SJSA1 (cell line): ENCODE measurements at places on chromosomes 2 and 18. TPM values are rescaled to one million over a fixed set of nuclear protein-coding genes. Genes with fewer than 3 reads are reported as not detected.

GRCh38 chr2:101464841-101465240, 10.1 kb downstream of the RFX8 start:
- H3K27me3 ChIP-seq, result no peaks in the 10 kb centered on the region
- peaks cover 43% of the 10 kb centered on the region for H3K4me1 ChIP-seq
- DNase-seq, result no peak
- no peak overlapping the region for H3K4me3 ChIP-seq

- no peak overlapping the region for H3K4me3 ChIP-seq
- DNase-seq, result no peak
- H3K36me3 ChIP-seq, result no peaks in the 10 kb centered on the region
Observed at GRCh38 chr2:128469875-128470274, 151.2 kb upstream of the HS6ST1 start.

- H3K36me3 ChIP-seq, result no peaks in the 10 kb centered on the region
- peaks cover 3% of the 10 kb centered on the region for H3K27me3 ChIP-seq
- peak; percentile 56 for DNase-seq
Observed at GRCh38 chr2:68653538-68653982, 10.2 kb downstream of the PROKR1 start.

Gene DHRS9
- total RNA-seq, result 0.11 and 0.19 TPM in 2 replicates

GRCh38 chr18:36530676-36531405, 233.3 kb downstream of the FHOD3 start:
- DNase-seq, result no peak
- no peaks in the 10 kb centered on the region for H3K27me3 ChIP-seq
- no peaks in the 10 kb centered on the region for H3K4me1 ChIP-seq

GRCh38 chr2:149422337-149422990, 92.1 kb downstream of the LYPD6 start:
- no peaks in the 10 kb centered on the region for H3K27me3 ChIP-seq
- DNase-seq, result peak; percentile 53
- H3K27ac ChIP-seq, result peak overlapping the region; percentile 81
- H3K4me1 ChIP-seq, result peaks cover 29% of the 10 kb centered on the region

Gene QPCT
- 7.1 and 10.8 TPM in 2 replicates for total RNA-seq

DNA sequence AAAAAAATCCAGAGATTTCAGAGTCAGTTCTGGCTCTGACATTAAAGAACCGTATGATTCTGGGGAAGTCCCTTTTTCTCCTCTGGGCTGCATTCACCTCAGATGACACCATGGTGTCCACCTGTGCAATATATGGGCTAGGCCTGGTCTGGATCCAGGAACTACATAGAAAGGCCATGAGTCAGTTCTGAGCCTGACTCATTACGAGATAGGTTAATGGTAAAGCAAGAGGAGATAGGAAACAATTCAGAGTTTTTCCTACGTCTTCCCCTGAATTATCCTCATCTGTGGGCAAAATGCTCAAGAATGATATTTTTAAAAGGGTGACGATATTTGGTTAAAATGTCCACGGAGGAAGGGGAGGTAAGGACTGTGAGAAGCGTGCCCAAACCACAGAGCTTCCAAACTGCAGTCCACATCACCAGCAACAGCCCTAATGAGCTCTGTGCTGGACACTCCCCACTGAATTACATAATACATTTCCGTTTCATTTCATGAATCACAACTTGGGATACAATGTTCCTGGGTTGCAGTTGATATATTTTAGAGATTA, 180.1 kb upstream of the OSR1 start:
- H3K27me3 ChIP-seq, result no peaks in the 10 kb centered on the region
- H3K4me1 ChIP-seq, result no peaks in the 10 kb centered on the region
- no peak overlapping the region for H3K27ac ChIP-seq
- no peak for DNase-seq
- H3K4me3 ChIP-seq, result no peak overlapping the region
